ENCODE measurements at places on chromosomes 3 and 15.

DNA sequence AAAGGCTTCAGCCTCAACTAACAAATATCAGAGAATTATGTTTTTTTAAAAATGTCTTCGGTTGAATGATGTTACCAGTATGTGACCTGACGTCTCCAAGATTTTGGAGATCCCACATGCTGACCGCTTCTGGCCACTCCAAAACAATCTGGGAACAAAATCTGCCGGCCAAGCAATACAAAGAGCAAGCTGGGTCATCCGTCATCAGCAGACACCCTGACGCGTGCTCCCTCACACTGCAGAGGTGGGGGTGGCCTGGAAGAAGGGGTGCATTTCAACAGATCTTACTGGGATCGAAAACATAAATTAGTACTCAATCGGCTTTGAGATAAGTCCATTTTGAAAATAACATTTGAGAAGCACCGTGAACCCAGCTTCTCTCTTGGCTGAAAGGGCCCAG lies 33.6 kb downstream of the HES1 start:
- no peak for DNase-seq

DNA sequence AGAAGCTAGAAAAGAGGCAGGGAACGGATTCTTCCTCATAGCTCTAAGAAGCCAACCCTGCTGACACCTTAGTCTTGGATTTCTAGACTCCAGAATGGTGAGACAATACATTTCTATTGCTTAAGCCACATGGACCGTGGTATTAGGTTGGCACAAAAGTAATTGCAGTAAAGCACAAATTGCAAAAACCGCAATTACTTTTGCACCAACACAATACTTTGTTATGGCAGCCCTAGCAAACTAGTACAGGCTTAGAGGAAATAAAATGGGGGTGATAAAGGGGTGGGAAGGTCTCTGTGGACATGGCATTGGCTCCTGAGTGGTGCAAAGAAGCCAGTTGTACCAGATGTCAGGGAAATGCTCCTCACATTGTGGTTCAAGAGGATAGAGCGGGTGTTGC lies 56.0 kb downstream of the SLC7A14 start:
- DNase-seq, result no peak

GRCh38 chr15:40142428-40142827 lies 18.4 kb upstream of the BUB1B start:
- DNase-seq, result no peak

DNA sequence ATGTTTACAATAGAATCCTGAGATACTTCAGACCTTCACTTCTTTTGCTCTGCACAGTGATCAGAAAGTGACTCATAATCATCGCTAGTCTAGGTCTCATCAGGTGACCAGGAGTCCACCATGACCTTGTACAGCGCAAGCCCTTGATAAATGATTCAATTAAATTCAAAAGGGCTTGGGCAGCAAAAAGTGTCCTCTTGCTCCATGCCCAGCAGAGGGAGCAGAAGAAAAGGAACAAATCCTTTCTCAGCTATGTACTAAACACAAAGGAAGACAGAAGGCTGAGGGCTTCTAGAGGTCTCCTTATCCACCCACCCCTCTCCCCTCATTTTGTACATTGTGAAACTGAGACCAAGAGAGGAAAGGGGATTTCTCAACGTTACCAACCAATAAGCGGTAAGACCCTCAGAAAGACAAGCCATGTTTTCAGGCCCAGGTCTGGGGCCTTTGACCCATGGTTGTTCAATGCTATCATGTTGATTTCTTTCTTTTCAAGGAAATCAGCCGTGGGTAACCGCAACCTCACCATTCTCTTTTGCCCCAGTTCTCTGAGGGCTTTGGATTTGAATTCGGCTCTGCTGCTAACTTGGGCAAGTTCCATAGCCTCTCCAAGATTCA lies 74.8 kb downstream of the AQP9 start:
- no peak for DNase-seq

DNA sequence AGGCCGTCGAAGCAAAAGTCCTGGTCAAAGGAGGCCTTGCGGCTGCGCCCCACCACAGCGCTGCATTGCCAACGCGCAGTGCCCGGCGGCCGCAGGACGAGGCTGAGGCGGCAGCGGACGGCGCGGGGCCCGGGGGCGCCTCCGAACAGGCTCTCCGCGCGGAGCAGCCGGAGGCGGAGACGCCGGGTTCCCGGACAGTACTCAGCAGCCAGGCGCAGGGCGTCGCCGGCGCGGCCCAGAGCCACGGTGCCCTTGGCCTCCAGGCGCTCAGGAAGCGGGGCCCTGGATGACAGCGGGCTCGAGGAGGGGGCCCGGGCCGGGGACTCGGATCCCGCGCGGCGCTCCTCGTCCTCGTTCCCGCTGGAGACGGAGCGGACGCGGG lies 1.1 kb downstream of the C2CD4B start:
- no peak for DNase-seq

DNA sequence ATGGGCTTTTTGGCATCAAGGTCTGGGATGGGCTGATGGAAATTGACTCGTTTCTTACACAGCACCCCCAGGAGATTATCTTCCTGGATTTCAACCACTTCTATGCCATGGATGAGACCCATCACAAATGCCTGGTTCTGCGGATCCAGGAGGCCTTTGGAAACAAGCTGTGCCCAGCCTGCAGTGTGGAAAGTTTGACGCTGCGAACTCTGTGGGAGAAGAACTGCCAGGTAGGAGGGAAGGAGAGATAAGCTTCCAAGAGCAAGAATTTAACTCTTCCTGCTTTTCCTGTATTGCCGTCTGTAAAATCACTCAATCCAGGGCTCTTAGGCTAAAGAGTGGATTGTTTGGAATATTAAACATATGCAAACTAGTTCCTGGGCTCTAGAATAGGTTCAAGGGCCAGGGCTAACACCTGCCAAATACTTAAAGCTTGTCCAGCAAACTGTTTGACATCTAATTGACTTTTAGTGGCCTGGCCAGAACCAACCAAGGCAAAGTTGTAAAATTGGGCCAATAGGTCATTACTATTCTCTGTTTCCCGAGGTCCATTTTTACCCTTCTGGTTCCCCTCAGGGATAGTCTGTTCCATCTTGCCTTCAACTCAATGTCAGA lies 113.1 kb upstream of the ZBED2 start:
- no peak for DNase-seq

GRCh38 chr15:36682101-36682500 lies 102.7 kb downstream of the CDIN1 start:
- DNase-seq, result no peak

Measured in activated T-cell treated with anti-CD3 and anti-CD28 coated beads for 1 hour (primary cell).